Dermis microvascular lymphatic vessel endothelial cell (primary cell): ENCODE measurements at places on chromosomes 7 and 10. TPM values are rescaled to one million over a fixed set of nuclear protein-coding genes. Genes with fewer than 3 reads are reported as not detected.

EBLN1 gene
- total RNA-seq = not detected in 2 replicates

XRCC2 gene
- 2.0 and 3.7 TPM in 2 replicates for total RNA-seq

CHN2 gene
- 0.63 and 0.90 TPM in 2 replicates for total RNA-seq

EN2 gene
- under 0.01 TPM in 1 of 2 replicates, not detected in the other for total RNA-seq

EPHB4 gene
- 272 and 378 TPM in 2 replicates for total RNA-seq

PAPOLB gene
- total RNA-seq = 0.13 and 0.25 TPM in 2 replicates

FOXI2 gene
- not detected in 2 replicates for total RNA-seq

SEMA3E gene
- total RNA-seq = 0.26 and 2.0 TPM in 2 replicates

TBX20 gene
- total RNA-seq = 0.13 TPM in 1 of 2 replicates, not detected in the other

VSTM4 gene
- total RNA-seq = 0.39 and 3.0 TPM in 2 replicates

CHAT gene
- total RNA-seq = not detected in 2 replicates

TRPV5 gene
- total RNA-seq = not detected in 2 replicates

RGR gene
- not detected in 2 replicates for total RNA-seq

AKR1D1 gene
- total RNA-seq = not detected in 2 replicates

KIAA1549 gene
- total RNA-seq = 1.9 and 3.3 TPM in 2 replicates

ANAPC16 gene
- total RNA-seq = 43.3 and 69.7 TPM in 2 replicates

MRLN gene
- total RNA-seq = not detected in 2 replicates

LRRTM3 gene
- total RNA-seq = not detected in 2 replicates

CALCR gene
- not detected in 2 replicates for total RNA-seq

UBTD1 gene
- 45.1 and 62.6 TPM in 2 replicates for total RNA-seq

ICA1 gene
- 28.0 and 37.6 TPM in 2 replicates for total RNA-seq

ASIC3 gene
- total RNA-seq = under 0.01 and 0.13 TPM in 2 replicates

HTR5A gene
- not detected in 2 replicates for total RNA-seq

SPDYE8 gene
- total RNA-seq = not detected in 2 replicates

CRYGN gene
- total RNA-seq = not detected in 2 replicates

TMEM213 gene
- total RNA-seq = not detected in 2 replicates

SPRN gene
- not detected in 2 replicates for total RNA-seq

MYH16 gene
- under 0.01 and 0.13 TPM in 2 replicates for total RNA-seq

STX1A gene
- 7.0 and 7.2 TPM in 2 replicates for total RNA-seq

VWDE gene
- total RNA-seq = under 0.01 TPM in 2 replicates

TYW1B gene
- 1.4 and 3.7 TPM in 2 replicates for total RNA-seq

DYNC1I1 gene
- 11.4 and 14.0 TPM in 2 replicates for total RNA-seq

PALD1 gene
- 177 and 179 TPM in 2 replicates for total RNA-seq

CDK5 gene
- total RNA-seq = 14.7 and 17.3 TPM in 2 replicates

STOX1 gene
- 0.13 and 0.38 TPM in 2 replicates for total RNA-seq

HOGA1 gene
- 0.38 and 0.77 TPM in 2 replicates for total RNA-seq
